ENCODE measurements at places on chromosomes 5 and 9.

DNA sequence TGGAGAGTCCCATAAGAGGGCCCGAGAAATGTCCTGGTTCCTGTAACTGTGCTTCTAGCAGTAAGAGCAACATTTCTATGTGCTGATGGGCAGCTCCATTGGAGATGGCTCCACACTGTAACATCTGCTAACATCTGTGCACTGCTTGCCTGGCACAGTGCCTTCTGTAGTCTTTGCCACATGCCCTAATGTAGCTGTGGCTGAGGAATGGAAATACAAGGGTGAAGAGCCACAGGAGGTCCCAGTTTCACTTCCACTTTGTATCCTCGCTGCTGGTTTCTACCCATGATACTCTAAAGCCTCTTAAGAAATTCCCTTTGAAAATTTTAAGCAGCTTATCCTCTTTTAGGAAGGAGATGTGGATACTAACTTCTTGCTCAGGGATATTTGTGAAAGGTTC lies 97.4 kb downstream of the HOMER1 start:
- DNase-seq = no peak

DNA sequence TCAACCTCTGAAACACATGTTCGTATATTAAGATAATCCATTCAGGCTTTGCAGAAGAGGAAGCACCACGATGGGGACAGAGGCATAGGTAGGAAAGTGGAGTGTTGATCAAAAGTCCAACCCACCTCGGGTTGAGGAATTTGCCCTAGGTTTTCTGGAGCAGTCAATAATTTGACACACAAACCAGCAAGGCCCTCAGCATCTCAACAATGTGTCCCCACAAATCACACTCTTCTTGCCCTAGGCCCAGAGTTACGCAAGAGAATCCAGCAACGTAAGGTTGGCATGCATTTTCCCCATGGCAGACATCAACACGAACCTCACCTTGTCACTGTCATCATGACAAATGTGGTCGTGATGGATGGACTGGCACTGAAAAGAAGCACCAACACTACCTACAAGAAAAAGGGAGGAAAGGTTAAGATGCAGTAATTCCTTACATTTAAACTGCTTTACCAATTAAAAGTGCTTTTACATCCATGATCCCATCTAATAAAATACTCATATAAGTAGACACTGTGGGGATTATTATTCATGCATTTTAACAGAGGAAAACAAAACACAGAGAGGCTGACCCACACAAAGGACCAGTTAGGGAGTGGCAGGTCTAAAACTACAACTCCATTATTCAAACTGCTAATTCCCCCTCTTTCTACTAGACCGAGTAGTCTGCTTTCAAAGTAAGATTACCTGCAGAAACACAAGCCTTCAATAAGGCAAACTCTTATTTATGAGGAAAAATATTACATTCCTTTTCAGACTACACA lies 24.4 kb upstream of the RNF38 start:
- DNase-seq = no peak

DNA sequence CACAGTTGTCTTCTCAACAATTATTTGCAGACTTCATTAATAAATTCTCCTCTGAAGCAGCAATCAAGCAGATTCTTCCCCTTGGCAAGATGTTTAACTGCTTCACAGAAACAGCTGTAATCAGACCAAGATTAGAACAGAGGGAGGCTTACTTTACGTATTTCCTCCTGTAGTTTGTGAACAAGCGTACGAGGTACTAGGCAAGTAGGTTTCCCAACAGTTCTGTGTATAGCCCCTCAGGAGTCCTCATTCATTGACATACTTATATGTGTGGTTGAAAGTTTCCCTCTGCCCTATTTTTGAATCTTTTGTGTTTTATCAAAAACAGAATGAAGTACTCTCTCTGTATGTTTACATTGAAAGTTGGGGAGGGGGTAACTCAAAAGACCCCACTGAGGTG lies 128.0 kb downstream of the SPATA31D1 start:
- DNase-seq = no peak

- DNase-seq = no peak
These were observed 9.9 kb upstream of the HSPA4 start for GRCh38 chr5:133041910-133042309.

DNA sequence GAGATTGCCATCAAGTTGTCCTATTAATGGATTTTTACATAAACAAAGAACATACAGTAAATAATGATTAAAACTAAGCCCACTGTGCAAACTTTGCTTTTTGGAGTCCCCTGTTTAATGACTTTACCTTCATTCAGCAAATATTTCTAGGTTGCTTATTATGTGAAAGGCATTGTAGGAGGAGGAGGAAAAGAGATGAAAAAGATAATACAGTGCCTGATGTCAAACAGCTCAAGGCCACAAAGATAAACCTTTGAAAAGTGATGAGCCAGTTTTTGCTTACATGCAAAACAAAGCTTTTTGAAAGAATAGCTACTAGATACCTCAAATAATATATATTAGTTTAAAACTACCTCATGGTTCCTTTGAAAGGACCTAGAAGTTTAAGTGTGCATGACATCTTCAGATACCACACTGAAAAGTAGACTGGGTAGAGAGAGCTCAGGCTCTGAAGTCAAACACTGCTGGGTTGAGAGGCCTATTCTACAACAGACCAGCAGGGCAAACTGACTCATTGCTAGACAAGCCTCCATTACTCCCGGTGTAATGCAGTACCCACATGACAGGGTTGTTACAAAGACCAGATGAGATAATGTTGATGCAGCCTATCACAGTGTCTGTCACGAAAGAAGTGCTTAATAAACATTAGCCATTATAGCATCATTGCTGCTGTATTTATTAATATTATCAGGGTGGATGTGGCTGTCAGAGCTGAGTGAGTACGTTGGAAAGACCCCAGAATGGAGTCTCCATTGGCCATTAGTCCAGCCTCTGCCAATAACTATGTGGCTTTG lies 11.8 kb downstream of the DEPDC1B start:
- no peak for DNase-seq

GRCh38 chr9:16611983-16612382 lies 258.5 kb downstream of the BNC2 start:
- no peak for DNase-seq

DNA sequence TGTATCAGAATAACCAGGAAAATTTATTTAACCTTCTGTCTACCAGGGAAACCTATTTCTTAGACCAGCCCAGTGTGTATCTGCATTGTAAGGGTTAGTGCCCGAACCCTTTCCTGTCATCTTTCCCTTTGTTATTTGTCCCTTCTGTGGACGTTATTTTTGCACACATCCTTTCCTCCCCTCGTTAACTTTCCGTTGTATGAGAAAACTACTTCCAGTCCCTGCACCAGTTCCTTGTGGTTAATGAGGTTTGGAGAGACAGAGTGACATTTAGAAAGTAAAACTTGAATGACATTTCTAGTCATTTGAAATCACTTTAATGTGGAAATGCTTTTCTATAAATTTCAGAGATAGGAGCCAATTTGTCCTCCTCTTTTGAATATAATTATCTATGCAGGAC lies 4.3 kb upstream of the IFNB1 start:
- DNase-seq = no peak

GRCh38 chr5:122844910-122845228 lies 544 bp upstream of the SNX24 start:
- DNase-seq = no peak

DNA sequence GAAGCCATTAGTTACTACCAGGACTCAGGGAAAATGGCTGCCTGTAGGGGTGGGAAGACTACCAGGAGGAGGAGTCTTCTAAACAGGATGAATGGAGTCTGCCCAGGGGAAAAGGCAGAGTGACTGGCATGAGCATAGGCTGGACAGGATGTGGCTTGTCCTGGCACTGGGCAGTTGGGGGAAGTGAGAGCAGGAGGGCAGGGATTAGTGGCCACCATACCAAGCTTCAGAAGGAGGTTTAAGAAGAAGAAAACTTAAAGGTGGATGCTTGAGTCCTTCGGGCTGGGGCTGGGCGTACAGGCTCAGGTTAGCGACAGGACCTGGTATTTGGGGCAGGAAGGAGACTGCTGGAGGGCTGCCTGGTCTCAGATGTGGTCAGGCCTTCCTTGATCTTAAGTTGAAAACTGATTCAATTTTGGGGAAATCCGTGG lies 5.0 kb upstream of the NSD1 start:
- no peak for DNase-seq

DNA sequence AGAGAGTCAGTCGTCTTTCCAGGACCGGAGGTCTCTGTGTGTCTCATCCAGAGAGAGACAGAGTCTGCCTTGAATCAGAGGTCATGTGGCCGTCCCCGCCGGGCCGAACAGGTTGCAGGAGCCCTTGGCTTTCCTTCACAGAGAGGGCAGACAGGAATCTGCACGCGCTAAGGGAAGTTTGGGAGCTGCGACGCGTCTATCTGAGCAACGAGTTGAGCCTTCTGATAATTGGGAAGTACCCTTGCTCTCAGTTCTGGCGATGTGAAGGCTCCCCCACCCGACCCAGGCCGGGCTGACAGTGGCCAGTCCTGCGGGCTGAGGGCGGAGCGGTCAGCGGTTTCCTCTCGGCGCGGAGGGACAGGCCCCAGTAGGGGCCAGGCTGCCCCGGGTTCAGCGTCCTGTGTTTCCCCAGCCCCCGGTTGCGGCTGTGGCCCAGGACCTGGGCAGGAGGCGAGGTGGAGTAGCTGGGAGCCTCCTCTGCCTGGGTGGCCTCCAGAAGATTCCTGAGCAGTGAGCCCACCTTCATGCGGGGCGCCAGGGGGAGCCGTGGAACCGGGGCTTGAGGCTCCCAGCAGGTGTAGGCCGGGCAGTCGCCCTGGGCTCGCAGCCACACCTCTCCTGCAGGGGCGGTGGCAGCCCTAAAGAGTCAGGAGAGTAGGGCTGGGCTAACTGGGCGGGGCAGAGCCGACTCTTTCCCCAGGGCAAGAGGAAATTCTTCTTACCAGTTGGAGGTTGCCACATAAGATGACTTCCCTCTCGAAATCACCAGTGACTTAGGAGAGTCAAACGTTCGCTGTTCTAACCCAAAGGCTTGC lies 13.9 kb downstream of the NR2F1 start:
- DNase-seq = no peak

- no peak for DNase-seq
These were observed 89.4 kb upstream of the CNTLN start for GRCh38 chr9:17045381-17045940.

DNA sequence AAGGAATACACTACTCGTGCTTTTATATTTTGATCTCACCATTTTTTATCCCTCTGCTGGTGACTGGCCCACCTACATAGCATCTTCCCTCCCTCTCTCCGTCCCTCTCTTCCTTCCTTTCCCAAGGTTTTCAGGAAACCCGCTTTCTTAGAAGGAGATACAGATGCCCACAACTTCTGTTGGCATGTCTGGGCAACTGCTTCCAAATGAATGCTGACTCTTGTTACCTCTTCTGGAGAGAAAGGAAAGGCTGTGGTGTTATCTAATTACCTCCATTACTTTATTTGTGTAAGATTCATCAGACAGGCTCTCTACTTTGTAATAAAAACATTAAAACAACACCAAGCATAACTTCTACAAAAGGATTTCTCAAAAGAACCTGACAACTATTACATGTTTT lies 20.2 kb downstream of the FANCC start:
- DNase-seq = no peak

- DNase-seq = no peak
These were observed 1087.7 kb downstream of the CDH9 start for GRCh38 chr5:25950681-25951080.

DNA sequence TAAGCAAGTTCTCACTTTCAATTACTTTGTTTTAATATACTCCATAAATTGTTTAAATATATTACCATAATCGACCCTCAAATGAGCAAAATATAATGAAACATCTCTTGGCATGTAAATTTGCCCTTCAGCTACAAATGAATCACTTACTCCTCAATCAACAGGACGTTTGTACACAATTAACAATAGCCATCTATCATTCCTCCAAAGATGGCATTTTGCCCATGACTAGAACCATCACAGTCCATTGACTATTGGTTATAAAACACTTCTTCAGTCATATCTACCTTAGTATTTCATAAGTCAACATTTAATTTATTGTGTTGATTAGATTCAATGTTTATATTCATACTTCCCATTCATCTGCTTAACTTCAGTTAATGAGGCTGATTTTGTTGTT lies 127.2 kb downstream of the CTNND2 start:
- no peak for DNase-seq

- no peak for DNase-seq
These were observed 169.4 kb downstream of the IRX2 start for GRCh38 chr5:2582106-2582505.

- DNase-seq = no peak
These were observed 41.1 kb downstream of the ACTBL2 start for GRCh38 chr5:57441557-57441956.

DNA sequence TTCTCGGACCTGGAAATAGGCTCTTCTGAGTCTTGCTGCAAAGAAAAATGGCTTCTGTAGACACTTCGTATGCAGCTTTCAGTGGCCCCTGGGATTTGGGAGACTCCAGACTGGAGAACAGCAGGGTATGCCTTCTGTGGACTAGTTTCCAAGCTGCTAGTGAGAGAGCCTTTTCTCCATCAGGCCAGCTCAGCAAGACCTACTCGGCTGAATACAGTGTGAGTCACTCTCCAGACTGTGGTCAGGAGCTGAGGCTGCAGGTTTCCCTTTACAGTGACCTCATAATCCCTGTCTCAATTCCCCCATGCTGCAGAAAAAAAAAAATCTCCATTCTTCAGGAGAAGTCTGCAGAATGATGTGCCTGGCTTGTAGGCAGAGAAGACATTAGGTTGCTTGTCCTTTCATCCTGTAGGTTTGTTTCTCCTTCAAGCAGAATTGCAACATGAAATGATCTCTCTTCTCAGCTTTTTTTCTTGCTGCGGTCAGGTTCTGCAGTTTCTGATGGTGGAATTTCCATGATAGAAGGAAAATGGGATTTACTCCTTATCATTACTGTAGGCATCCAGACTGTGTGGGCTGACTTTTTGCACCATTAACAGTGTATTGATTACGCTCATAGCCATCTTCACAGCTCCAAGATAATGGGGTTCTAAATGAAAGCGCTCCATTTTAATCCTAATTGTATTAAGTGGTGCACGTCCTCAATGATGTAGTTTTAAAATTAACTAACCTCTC lies 78.3 kb upstream of the TNFSF8 start:
- DNase-seq = no peak

DNA sequence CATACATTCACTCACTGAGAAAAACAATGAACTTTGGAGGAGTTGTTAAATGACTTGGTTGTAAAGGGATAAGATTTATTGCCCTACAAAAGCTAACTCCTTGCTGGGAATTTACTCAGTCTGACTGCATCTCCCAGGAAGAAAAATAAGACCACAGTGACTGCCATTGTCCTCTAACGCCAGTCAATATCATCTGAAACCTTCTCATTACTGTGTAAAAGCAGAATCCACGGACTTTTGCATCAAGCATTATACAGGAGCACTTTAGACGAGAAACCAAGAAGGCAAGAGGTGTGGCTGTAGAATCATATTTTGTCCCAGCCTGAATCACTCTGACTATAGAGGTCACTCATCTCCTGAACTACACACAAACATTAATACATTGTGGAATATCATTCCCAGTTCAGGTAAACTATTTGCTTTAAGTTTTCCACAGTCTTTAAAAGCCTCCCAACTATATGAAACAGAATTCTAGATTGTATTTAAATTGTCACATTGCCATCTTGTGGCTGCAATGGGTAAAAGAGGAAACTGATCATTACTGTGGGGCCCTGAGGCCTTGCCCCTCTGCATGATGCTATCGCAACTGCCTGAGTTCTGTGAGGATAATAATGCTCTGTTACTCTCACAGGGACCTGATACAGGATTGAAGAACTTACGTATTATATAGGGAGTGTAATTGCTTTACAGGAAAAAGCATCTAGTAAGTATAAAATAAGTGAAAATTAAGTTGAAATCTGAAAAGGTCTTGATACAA lies 142.9 kb downstream of the SLCO4C1 start:
- DNase-seq = no peak

GRCh38 chr9:5111696-5112095 lies 73.7 kb downstream of the INSL6 start:
- no peak for DNase-seq

GRCh38 chr5:149108651-149109280 lies 32.5 kb upstream of the ABLIM3 start:
- DNase-seq = no peak
